Ascending aorta (tissue), 2 donors: ENCODE measurements at places on chromosomes 4 and X. TPM values are rescaled to one million over a fixed set of nuclear protein-coding genes. Genes with fewer than 3 reads are reported as not detected.

The MND1 gene
- not detected for total RNA-seq

The FAM149A gene
- total RNA-seq = 13.9 TPM

The DMRTC1 gene
- not detected for total RNA-seq

The CCKAR gene
- total RNA-seq = not detected

The AMOT gene
- total RNA-seq = 3.9 TPM

- DNase-seq = no peak
Measured at GRCh38 chr4:153332936-153333335, 11.6 kb upstream of the MND1 start.

- DNase-seq = no peak
Measured at GRCh38 chr4:533318-534100, 34.5 kb downstream of the PIGG start.

DNA sequence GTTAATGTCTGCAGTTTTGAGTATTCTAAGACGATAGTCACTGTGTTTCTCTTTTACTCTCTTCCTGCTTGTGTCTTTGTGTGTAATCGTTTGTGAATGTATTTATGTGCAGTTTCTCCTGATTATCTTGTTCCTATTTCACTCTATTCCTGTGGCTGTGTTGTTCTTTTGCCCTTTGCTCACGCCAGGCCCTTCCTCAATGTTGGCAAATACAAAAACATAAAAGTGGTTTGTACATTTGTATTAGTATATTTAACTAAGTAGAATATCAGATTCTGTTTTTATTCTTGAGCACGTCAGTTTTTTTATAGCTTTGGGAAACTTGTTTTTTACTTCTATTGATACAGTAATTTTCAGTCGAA, 107.6 kb upstream of the BMPR1B start:
- no peak for DNase-seq

DNA sequence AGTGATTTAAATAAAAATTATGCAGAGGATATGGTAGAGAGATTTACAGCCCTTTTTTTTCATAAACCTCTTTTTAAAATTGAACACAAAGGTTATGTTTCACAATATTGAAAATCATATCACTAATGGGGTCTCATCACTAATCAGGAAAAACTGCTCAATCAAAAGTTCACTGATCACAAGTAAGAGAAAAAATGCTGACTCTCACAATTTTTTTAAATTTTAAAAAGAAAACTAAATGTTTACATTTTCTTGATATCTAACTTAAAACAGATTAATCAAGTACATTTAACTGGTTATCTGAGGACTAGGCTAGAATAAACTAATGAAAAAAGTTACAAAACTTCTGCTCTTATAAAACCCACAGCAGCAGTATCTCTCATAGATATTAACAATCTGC, 8.5 kb downstream of the LAMTOR3 start:
- no peak for DNase-seq

- DNase-seq = no peak
Measured at GRCh38 chrX:129496625-129497024, 26.7 kb downstream of the SMARCA1 start.

DNA sequence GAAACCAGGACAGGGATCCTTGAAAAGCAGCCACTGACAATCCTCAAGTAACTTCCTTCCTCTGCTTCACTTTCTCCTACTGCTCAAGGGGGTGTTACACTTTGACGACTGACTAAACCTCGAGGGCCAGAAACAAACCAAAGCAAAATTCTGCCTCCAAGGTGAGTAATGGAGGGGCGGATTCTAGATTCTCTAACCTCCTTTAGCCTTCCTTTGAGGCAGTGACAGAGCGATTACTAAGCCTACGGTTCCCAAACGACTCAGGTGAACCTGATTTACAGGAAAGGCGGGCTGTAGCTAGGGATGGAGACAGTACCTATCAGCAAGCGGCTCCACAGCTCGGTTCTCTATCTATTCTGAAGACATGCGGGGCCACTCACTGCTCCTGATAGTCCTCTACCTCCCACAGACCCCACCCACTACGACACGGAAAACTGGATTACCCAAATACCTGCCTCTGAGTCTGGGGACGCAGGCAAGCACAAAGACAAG, 487 bp downstream of the TBCK start:
- no peak for DNase-seq
